ENCODE measurements at places on chromosomes 2 and 18.

DNA sequence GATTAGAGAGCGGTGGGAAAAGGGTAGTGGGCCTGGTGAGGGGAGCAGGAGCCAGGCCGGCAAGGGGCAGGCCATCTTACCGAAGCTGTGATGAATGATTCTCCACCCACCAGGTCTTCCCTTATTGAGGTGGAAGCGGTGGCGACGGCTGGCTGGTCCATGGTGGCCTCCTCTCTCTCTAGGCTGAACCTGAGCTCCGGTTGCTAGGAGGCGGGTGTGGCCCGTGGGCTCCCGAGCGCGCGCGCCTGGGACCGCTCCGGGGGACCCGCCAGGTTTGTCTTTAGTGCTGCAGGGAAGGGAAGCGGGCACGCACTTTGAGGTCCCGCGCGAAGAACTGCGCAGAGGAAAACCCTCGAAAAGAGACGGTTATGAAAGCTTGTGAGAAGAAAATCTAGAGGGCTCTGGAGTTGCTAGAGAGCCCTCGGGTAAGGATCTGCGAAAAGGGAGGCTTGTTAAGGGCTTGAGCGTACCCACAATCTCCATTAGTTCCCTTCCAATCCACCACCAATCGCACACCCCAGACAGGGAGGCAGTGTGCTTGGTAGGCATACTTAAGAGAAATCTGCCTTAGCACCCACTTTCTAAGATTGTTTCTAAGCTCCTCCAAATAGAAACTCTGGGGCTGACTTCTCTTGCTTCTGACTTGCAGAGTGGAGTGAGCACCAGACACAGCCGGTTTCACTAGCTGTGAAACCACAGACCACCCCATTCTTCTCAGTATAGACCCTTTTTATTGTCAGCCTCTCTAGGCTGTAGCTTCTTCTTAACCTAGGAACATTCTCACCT, at the start of gene STPG4:
Gene STPG4, minus strand, starts transcription at position 218 of the 786 bp plus-strand sequence. Its CDS starts 57 bp downstream, at position 161.
- no peak for DNase-seq

- no peak for DNase-seq
Observed at GRCh38 chr2:15042801-15043217, 410.3 kb downstream of the LRATD1 start.

DNA sequence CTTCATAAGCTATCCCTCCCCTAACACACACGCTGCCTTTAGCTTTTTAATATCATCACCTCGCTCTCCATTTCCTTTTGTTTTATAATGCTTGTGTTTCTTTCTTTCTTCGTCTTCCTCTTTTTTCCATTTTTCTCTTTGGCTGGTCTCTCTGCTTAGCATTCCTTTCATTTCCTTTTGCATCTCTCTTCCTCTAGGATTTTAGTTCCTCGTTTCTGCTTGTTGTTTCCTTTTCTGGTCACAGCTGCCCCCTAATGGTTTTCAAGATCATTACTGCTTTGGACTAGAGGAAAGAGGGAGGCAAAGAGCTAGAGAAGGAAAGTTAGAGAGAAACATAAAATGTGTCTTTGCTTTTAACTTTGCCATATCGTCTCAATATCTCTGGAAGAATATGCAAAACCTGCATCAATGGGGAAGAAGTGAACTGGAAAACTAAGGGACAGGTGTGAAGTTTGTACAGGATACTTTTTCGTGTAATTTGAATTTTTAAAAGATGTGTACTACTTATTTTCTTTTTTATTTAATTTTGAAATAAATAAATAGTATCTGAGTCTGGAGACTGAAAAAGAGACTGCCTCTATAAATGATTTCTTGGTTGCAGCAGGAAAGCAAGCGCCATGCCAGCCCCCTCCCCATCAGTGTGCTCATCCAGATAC, 6.3 kb upstream of the NRP2 start:
- no peak for DNase-seq

GRCh38 chr2:210493528-210493927, 17.0 kb upstream of the LANCL1 start:
- no peak for DNase-seq

DNA sequence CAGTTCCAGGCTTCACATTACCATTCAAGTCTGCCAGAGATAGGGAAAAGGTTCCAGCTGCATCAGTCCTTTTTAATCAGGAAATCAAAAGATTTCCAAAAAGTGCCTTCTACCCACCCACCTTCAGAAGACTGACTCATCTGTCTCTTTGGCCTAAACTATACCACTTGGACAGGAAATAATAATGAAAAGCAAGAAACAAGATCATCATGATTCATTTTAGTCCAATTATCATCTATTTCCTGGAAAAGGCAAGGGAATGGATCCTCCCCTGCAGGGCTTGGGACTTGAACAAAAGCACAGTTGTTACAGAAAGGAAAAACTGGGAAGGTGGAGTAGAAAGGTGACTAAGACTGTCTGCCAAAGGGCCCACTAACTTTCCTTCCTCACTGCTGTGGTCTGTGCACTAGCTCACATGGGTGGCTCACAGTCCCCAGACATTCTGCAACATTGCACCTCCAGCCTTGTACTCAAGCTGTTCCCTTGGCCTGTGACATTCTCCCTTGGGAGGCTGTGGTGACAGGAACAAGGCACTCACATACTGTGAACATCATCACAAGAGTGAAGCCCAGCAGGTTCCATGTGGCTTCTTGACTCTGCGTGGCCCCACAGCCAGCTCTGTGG, 75.3 kb downstream of the VSNL1 start:
- DNase-seq: no peak

- no peak for DNase-seq
Observed at GRCh38 chr2:159985656-159986055, 76.8 kb downstream of the PLA2R1 start.

DNA sequence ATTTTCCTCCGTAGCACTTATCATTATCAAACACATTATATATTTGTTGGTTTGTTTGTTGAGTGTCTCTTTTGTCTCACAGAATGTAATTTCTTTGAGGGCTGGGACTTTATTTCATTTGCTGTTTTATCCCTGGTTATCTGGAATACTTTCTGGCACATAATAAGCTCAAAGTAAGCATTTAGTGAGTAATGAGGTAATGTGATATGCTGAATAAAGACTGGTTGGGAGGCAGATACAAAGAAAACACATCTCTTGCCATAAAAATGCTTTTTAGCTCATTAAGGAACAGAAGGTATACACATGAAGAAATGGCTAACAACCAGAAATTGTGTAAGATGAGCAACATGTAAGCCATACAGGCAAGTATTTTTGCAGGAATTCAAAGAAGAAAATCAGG, 1411.8 kb downstream of the LRP1B start:
- no peak for DNase-seq

- DNase-seq: no peak
Observed at GRCh38 chr18:255171-255570, 12.7 kb downstream of the THOC1 start.

GRCh38 chr18:54357082-54357659, 487 bp downstream of the STARD6 start:
- no peak for DNase-seq

Measured in stimulated activated CD4-positive, alpha-beta T cell treated with anti-CD3 and anti-CD28 coated beads, Interleukin-2, amount 100 ng/mL, for 24 hours (primary cell).